KG1 (cell line): ENCODE measurements at places on chromosomes 4 and X.

DNA sequence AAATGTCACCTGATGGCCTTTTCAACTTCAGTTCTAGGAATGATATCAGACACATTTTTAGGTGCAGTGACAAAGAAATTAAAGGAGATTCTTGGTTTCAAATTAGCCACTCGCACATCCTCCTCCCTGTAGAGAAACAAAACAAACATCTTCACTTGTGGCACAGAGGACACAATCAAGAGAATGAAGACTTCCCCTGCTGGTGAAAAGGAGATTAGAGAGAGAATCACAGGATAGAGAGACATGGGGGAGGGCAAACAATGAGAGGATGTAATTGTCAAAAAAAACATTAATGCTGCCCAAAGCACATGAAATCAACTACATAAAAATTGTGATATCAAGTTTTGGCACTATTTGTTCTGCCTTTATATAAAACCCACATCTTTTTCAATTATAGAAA, 34.5 kb downstream of the ACE2 start:
- no peak for DNase-seq

- no peak for DNase-seq
These were observed 52.4 kb downstream of the GLRB start for GRCh38 chr4:157128395-157128794.

DNA sequence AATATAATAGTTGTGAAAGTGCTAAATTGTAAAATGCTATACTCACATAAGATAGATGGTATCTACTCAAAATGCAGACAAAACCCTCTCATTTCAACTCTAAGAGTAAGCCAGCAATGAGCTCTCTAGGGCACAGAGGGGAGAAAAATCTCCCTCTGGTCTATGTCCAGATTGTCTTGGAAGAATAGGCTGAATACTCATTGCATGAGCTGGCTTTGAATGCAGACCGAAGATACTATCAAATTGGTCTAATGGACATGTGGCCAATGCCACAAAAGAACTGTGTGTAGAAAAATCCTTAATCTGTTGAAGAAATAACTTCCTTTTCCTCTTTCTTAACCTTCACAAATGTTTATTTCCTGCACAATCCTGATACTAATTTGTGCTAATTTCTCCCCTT, 3.5 kb downstream of the ZXDA start:
- DNase-seq = no peak

GRCh38 chrX:150856101-150856500, 42.4 kb downstream of the CD99L2 start:
- DNase-seq = no peak

DNA sequence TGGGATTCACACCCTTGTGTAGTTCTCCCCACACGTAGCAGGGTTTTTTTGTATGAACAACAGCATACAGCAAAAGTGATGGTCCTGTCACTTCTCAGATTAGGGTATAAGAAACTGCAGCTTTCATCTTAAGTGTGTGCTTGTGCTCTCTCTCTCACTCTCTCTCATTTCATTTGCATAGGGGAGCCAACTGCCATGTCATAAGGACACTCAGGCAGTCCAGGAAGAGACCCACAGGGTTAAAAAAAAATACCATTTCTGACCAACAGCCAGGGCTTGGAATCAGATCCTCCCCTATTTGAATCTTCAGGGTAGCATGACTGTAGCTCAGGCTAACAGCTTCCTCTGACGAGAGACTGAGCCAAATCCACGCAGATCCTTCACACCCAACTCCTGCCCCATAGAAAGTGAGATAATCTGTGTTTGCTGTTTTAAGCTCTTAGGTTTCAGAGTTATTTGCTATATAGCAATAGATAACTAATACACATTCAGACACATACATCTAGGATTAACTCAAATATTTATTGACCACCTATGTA, 331.2 kb downstream of the PAPSS1 start:
- DNase-seq = no peak

DNA sequence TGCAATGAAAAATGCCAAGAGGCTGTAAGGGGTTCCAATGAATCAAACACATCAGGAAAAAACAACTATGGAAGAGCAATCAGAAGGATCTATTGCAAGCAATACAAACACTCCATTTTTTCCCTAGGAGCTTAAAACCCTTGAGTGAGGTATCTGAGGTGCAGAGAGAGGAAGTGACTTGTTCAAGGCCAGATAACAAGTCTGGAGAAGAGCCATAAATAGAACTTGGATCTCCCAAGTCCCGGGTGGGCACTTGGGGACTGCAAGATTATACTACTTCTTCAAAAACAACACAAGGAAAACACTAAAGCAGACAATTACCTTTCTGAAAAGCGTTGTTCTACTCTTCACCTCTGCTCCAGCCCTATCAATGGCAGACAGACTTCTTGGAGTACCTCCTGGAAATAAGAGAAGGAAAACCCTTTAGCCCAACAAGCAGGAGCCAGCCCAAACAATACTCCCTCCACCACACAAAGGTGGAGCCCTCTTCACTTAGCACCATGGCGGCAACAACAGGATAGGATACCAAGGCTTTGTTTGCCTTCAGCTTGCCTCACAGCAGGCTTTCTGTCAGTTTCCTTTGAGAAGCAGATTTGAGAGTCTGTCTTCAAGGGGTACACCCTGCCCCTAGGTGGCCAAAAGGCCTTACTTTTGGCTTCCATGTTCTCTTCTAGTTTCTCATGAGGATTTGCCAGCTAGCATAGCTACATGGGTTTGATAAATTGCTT, 26.0 kb downstream of the AIFM1 start:
- DNase-seq = no peak

DNA sequence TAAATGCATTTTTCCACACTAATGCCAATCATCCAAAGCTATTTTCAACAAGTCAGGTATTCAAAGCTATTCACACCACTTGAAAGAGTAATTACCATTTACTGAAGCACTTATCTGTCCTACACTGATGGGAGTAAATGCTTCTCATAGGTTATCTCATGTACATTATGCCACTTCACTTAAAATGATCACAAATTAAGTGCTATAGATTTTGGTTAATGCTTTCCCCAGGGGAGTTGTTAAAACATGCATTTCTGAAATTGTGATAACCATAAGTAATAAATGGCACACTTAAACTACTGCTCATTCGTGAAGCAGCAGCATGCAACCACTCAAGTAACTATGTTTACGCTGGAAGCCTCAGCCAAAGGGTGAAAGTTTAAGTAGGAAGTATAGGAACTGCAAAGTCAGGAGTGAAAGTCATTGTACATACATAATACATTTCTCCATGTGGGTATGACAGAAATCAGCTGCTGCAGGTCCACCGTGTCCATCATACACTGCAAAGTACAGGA, 6.6 kb downstream of the PPM1K start:
- no peak for DNase-seq

DNA sequence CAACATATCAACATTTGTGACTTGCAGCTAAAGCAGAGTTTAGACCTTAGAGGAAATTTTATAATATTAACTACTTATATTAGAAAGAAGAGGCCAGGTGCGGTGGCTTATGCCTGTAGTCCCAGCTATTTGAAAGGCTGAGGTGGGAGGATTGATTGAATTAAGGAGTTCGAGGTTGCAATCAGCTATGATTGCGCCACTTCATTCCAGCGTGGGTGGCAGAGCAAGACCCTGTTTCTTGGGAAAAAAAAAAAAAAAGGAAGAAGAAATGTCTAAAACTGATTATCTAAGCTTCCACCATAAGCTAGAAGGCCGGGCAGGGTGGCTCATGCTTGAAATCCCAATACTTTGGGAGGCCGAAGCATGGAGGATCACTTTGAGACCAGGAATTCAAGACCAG, 42.0 kb upstream of the USP9X start:
- DNase-seq = no peak

- no peak for DNase-seq
These were observed 176.3 kb downstream of the RPA4 start for GRCh38 chrX:97060020-97060419.

GRCh38 chrX:138014577-138014976, 448.6 kb downstream of the ZIC3 start:
- no peak for DNase-seq

DNA sequence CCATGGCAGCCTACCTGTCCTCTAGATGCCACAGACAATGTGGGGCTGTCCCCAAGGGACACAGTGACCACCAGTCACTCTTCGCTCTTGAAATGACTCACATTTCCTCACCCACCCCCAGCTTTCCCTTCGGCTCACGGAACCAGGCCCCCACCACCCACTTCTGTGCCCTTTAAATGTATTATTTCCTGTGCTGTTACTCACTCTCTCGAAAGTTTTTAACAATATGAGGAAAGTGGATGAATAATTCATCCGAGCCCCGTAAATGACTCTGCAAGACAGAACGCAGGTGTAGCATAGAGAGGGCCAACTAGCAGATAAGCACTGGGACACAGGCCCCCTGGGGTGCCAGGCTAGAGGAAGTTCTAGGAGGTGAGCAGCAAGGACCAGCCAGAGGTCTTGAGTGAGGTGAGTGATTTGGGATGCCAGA, 179.5 kb upstream of the TBL1X start:
- DNase-seq = no peak

DNA sequence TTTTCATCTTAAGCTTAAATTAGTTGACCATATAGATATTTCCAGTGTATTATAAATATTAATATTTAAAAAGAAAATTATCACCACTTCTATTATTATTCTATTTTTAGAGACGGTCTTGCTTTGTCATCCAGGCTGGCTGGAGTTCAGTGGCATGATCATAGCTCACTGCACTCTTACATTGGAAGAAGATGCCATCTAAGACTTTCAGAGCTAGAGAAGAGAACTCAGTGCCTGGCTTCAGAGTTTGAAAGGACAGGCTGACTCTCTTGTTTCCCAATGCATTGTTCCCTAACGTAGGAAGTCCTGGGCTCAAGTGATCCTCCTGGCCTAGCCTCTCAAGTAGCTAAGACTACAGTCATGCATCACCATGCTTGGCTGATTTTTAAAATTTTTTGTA, 75.9 kb downstream of the FIP1L1 start:
- no peak for DNase-seq

DNA sequence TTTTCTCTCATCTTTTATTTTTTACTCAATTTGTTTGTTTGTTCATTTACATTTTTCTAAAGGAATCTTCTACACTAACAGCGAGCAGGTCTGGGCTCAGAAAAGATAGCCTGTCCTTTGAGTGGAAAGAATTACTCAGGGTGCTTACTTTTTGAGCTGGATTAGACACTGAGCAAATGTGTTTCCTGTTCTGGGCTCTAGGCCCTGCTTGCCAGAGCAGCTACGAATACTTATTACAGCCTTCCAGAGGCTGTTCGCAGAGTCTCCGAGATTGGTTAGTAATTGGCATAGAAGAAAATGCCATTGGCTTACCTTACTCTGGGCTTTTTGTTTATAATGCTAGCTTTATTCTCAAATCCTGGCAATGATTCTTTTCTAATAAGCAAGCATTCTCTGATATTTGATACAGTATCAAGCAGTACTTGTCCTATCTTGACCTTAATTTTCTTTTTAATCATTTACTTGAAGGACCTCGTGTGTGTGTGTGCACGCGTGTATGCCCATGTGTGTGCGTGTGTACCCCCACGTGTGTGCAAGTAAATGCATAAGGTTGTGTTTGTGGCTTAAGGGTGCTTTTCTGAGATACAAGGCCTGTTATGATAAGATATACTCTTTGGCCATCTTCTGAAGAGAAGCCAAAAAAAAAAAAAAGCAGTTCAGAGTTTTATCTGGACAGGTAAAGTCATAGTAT, 76.2 kb upstream of the GRXCR1 start:
- DNase-seq = peak; percentile 11

- DNase-seq = no peak
These were observed 77.2 kb upstream of the HSD17B10 start for GRCh38 chrX:53511322-53511721.

DNA sequence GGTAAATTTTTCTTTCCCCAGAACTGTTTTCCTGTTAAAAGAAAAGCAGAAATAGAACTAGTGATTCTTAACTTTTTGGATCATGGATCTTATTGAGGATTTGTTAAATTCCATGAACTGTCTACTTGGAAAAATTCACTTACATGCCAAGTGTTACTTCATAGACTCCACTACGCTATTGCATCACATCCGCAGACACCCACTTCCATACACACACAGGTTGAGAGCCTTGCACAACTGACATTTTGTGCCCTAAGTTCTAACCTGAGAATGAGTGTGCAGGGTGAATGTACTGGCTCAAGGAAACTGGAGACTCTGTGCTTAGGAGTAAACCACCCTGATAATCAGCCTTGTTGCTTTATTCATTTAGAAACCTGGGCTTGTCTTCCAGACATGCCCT, 250.5 kb upstream of the EDA2R start:
- DNase-seq = no peak

DNA sequence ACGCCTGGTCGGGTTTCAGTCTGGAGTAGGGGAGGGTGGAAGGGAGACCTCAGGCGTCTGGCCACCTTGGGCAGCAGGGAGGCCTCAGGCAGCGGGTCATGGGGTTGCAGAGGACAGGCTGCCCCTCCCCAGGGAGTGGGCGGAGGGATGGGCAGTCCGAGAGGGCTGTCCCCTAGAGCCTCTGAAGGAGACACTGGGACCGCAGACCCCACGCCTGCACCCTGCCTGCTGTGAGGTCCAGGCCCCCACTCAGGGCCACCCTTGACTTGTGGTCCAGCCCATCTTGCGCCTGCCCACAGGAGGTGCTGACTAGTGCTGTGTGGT, 16.5 kb downstream of the FGFRL1 start:
- no peak for DNase-seq

- no peak for DNase-seq
These were observed 300.1 kb downstream of the SPRY1 start for GRCh38 chr4:123696687-123697086.

- no peak for DNase-seq
These were observed 18.1 kb upstream of the PLP1 start for GRCh38 chrX:103758555-103758954.

- peak; percentile 21 for DNase-seq
These were observed 28.2 kb upstream of the HUWE1 start for GRCh38 chrX:53714580-53715345.

- no peak for DNase-seq
These were observed 664.0 kb upstream of the PCDH7 start for GRCh38 chr4:30056016-30056766.

GRCh38 chr4:24024605-24025004, 134.8 kb upstream of the PPARGC1A start:
- no peak for DNase-seq

GRCh38 chr4:78764498-78764961, 11.6 kb upstream of the BMP2K start:
- DNase-seq = no peak

DNA sequence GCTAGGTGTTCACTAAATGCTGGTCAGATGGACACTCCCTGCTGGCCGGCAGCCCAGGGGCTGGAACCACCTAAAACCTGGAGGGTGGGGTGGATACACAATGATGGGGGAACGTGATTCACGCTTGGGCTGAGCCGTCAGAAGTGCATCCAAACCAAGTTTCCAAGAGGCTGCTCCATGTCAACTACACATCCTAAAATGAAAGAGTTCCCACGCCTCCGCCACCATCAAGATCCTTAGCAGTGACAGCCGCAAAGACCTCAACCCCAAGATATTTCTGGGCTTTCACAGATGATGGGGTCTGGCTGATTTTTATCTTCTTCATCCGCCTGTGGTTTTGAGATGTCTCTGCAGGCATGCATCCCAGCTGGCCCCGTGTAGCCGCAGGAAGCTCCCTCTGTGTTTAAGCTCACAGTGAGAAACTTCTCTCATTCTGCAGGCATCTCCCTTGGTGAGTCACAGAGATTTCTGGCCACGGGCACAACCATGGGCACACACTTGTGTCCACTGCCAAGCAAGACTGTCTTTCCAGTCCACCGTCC, 84.4 kb downstream of the HTRA3 start:
- no peak for DNase-seq
